NCI-H226 (cell line): ENCODE measurements at places on chromosomes 2 and 18.
A peak's percentile ranks its signal among the peaks of the same experiment; 100 is the strongest.

DNA sequence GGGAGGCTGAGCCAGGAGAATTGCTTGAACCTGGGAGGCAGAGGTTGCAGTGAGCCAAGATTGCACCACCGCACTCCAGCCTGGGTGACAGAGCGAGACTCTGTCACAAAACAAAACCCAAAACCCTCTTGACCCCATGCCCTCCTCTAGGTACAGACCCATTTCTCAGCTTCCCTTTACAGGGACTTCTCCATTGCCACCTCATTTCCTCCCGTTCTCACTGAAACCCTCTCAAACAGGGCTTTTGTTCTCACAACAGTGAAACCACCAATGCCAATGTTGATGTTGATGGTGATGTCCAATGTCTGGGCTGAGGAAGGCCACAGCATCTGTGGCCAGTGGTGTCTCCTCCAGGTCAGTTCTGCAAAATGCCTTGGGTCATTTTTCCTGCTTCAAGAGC, 69.0 kb upstream of the ZCCHC2 start:
- no peak for DNase-seq

DNA sequence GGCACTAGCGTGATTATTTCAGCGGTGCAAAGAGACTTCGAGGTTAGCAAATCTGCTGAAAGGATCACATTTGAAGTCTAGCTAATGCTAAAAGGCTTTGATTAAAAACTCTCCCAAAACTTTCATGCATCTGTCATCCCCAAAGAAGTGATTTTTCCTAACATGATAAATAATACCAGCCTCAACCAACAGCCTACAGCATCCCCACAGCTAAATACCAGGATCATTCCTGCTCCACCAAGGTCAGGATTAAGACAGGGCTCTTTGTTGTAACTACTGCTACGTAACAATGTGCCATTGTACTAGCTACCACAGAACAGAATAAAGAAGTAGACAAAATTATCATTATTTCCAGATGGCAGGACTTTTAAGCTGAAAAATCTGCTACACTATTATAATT, 1.6 kb downstream of the OR6B3 start:
- DNase-seq, result no peak

DNA sequence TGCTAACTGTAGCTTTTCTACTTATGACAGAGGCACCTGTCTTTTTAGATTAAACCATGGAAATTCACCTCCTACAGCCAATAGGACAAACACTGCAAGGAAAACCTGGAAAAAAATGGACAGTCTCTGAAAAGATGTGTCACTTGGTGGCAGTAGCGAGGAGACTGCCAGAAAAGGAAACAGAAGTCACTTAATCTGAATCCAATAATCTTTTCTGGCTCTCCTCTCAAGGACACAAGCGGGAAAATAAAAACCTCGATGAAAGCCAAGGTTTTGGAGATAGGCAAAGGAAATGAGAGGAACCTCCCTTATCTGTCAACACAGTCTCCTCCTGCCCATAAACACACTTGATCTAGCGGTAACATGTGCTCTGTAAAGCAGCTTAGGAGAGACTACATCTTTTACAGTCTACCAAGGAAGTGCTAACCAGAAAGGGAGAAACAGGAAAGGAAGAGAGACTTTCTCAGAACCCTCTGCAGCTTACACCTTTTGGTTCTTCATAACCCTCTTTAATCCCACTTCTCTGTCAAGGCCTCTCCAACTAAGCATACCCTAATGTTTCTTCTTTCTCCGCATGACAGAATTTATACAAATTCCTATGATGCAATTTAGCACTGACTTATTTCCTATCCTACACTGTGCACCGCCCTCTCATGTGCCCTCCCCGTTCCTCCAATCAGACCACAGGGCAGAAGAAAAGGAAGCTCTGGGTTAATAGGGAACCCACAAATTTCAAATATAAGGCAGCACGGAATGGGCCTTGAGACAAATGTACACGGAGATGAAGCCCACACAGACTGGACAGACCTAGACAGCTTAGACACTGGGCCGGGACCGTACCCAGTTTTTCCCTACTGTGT, 52.8 kb downstream of the CLASP1 start:
- DNase-seq, result peak; percentile 30

DNA sequence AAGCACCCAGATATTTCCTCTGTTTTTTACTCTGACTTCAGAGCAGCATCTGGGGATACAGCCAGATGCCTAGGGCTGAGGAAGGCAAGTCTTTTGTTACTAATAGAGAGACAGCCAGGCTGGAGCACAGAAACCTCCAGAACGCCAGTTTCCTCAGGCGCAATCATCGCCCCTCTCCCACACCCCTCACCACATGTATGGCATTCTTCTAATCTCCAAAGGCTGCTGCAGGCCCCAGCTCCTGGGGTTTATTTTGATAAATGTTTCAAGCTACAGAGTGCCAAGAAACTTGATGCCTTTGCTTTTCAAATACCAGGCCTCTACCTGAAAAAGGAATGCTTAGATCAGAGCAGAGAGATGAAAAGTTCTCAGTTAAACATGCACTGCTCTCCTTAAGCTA, 283.6 kb downstream of the RBM43 start:
- DNase-seq, result peak; percentile 4

GRCh38 chr2:62296832-62297623, 101.1 kb downstream of the B3GNT2 start:
- no peak for DNase-seq

- peak; percentile 22 for DNase-seq
Measured at GRCh38 chr2:181153886-181154285, 173.5 kb downstream of the UBE2E3 start.

DNA sequence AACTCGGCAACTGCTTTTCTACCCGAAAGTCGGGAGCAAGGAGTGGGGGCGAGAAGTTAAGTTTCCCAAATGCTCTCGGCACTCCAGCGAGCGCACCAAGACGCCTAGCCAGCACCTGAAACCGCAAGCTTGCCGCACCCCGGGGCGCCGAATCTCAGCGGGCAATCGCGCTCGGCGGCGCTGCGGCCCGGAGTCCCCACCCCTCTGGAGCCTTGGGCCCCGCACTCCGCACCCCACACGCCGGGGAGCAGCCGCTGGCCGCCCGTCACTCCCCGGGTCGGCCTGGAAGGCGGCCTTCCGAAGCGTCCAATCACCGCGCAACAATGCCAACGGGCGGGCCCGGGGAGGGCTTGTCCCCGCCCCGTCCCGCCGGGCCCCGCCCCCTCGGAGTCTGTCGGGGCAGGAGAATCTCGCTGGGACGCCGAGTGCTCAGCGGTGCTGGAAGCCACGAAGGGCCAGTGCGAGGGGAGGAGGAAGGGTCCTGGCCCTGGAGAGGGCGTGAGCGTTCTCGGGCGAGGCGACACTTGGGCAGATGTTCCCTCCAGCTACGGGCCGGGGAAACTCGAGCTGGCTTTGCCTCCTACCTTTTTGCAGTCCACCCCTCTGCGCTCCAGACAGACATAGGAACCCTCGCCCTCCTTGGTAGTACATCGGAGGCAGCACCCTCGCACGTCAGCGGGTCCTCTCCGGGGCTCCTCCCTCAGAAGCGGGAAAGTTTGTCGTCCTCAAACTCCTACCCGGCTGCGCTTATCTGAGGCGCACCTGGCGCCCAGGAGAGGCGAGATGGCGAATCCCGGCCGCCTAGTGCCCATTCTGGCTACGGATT, 1.1 kb upstream of the ZBTB7C start:
- peak; percentile 78 for DNase-seq

DNA sequence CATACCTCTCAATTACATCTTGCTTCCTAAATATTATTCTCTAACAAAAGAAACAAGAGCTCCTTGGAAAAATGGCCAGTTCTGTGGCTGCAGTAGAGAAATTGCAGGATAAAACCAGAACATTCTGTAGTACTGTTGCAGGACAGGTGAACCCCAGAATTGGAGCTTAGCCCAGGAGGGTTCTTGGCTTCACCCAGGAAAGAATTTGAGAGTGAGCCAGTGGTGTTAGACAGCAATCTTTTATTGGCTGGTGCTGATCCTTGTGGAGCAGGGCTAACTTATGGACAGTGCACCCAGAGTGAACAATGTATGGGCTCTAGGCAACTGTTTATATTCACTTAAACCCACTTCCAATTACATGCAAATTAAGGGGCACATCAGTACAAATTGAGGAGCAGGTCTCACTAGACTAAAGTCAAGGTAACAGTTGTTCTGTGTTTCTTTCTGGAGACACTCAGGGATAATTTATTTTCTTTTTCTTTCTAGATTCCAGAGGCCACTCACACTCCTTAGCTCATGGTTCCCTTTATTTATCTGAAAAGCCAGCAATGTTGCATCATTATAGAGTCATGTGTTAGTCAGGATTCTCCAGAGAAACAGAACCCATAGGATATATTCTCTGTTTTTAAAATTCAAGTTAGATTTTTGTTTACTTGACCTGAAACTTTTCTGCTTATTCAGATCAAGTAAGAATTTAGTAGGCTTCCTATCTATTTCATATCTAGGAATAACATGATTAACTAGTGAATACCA, 348.1 kb downstream of the CCDC85A start:
- peak; percentile 50 for DNase-seq

DNA sequence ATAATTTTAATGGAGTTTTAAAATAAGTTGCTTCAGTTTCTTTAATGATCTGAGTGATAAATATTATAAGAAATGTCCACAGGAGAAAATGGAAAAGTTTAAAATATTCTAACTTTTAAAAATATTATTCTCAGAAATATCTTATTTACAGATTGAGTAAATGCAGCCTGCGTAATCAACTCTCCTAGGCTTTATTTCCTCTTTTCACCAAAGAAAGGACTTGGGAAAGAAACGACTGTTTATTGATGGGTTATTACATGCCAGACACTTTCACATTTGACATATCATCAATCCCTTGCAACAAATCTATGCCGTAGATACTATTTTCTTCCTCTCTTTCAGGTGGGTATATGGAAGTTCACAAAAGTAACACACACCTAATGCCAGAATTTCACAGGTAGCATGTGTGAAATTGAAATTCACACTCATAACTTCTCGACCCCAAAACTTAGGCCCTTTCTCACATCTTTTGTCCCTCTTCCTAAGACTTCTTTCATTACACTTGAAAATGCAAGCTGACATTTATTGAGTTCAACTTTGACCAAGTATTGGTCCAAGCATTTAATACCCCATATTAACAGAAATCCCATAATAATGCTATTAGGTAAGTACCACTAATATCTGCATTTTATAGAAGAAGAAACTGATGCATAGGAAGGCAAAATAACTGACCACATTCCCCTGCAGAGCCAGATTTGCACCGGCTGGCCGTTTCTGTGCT, 49.2 kb downstream of the MYOM1 start:
- DNase-seq, result no peak

- no peak for DNase-seq
Measured at GRCh38 chr18:25097569-25098056, 254.4 kb downstream of the ZNF521 start.

DNA sequence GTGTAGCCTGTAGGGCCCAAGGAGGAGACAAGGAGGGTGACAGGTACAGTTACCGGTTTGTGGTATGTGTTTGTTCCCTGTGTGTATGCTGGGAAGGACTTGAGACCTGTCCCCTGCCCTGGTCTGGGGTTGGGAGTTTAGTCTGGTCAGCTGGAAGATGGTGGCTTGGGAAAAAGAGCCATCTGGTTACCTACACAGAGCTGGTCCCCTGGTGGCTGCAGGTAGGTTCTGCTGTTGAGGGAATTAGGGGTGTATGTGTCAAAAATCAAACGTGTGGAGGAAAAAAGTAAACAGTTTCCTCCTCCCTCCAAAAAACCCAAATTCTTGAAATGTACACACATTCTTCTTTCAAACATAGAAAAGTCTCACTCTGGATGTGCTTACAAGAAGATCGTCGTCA, 24.3 kb downstream of the PTMA start:
- DNase-seq, result no peak

DNA sequence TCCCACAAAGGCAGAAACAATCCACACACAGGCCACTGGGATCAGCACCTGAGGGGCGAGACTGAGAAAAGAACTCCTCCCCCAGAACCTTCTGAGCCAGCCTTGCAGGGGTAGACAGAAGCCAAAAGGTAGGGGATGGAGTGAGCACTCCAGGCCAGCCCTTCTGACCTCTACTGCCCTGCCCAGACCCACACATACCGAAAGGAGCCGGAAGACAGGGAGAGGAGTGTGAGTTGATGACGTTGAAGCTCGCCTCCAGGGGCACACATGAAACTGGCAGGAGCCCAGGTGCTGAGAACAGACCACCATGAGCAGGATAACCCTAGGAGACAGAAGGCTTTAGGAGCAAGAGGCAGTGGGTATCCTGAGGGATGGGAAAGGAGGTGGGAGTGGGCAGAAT, 1.8 kb downstream of the SLC23A3 start:
- DNase-seq, result no peak

DNA sequence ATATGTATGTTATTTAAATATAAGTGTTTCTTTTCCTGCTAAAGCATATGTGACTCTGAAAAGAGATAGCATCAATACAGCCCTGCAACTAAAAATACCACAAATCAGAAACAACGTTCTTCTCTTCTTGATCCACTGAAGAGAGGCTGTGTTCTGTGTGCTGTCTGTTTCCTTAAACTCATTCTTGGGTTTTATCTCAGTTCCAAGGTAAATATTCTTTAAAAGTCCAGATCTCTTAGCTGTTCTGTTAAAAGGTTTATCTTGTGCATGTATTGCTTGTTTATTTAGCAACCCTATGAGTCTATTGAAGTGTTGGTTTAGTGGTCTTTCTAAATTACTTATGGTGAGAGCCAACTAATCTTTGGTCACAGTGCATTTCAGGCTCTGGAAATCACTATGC, 173.3 kb upstream of the NT5C1B start:
- no peak for DNase-seq

GRCh38 chr2:191863988-191864387, 17.1 kb upstream of the CAVIN2 start:
- peak; percentile 65 for DNase-seq

DNA sequence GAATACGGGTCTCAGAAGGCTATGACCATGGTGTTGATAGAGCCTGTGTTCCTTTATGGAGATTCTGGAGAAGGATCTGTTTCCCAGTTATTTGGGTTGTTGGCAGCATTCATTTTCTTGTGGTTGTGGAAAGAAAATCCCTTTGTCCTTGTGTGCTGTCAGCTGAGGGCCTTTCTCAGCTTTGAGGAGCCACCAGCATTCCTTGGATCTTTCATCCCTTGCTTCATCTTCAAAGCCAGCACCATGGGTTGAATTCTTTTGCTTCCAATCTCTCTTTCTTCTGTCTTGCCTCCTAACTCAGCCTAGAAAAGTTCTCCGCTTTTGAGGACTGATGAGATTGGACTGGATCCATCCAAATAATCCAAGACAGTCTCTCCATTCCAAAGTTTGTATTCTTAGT, 103.2 kb upstream of the MMADHC start:
- DNase-seq, result no peak

- no peak for DNase-seq
Measured at GRCh38 chr2:16321256-16321655, 344.4 kb downstream of the CYRIA start.

- no peak for DNase-seq
Measured at GRCh38 chr2:177348118-177348654, 44.4 kb upstream of the AGPS start.
